HFFc6 (cell line): ENCODE measurements at places on chromosomes 5 and 9.
A peak's percentile ranks its signal among the peaks of the same experiment; 100 is the strongest.

DNA sequence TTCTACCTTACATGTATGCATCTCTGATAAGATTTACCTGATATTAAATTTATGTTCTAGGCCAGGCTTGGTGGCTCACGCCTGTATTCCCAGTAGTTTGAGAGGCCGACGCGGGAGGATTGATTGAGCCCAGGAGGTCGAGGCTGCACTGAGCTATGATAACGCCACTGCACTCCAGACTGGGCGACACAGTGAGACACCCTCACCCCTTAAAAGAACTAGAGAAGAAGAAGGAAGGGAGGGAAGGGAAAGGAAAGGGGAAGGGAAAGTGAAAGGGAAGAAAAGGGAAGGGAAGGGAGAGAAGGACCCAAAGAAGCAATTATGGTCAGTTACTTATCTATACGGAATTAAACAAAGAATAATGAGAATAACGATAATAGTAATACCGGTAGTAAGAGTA, 1.2 kb upstream of the RFK start:
- H3K27me3 ChIP-seq, result peaks cover 2% of the 10 kb centered on the region; the same call in 1 of the 2 replicates
- H3K4me3 ChIP-seq, result peak overlapping the region; percentile 92
- H3K36me3 ChIP-seq, result peaks cover 12% of the 10 kb centered on the region
- DNase-seq, result no peak

DNA sequence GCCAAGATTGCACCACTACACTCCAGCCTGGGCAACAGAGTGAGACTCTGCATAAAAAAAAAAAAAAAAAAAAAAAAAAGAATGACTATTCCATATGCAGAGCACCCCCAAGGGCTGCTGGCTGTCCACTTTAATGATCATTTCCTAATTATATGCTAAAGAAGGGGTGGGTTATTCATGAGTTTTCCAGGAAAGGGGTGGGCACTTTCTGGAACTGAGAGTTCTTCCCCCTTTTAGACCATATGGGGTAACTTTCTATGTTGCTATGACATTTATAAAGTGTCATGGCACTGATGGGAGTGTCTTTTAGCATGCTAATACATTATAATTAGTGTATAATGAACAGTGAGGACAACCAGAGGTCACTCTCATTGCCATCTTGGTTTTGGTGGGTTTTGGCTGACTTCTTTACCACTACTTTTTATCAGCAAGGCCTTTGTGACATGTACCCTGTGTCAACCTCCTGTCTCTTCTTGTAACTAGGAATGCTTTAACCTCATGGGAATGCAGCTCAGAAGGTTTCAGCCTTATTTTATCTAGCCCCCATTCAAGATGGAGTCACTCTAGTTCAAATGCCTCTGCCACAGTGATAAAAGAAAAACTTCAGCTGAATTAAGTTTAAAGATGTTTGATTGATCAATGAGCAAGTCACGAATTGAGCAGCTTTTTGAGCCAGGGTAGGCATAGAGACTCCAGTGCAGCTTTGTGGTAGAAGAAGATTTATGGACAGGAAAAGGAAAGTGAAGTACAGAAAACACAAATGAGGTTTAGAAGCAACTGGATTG, 7.1 kb upstream of the NANS start:
- H3K27me3 ChIP-seq, result peaks cover 3% of the 10 kb centered on the region; the same call in 1 of the 2 replicates
- no peak overlapping the region for H3K27ac ChIP-seq
- no peak overlapping the region for H3K4me3 ChIP-seq
- H3K4me1 ChIP-seq, result peaks cover 7% of the 10 kb centered on the region

DNA sequence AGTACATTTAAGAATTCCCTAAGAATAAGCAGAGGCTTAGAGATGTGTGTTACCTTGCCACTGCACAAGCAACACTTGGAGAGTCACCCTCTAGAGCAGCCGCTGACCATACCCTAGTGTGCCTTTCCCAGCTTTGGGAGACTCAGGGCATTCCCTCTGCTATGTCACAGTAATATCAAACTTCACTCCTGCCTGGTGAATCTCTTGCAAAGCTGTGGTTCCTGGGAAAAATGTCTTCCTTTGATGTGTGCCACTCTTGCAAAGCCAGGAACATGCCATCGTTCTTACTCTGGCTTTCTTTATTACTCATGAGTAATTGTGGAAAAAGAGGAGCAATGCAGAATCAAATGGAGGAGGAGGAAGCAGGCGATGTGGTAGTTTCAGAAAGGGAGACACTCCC, 173.2 kb downstream of the CCDC192 start:
- no peaks in the 10 kb centered on the region for H3K36me3 ChIP-seq
- H3K27ac ChIP-seq, result no peak overlapping the region
- peaks cover 14% of the 10 kb centered on the region; the same call in 1 of the 2 replicates for H3K4me1 ChIP-seq

DNA sequence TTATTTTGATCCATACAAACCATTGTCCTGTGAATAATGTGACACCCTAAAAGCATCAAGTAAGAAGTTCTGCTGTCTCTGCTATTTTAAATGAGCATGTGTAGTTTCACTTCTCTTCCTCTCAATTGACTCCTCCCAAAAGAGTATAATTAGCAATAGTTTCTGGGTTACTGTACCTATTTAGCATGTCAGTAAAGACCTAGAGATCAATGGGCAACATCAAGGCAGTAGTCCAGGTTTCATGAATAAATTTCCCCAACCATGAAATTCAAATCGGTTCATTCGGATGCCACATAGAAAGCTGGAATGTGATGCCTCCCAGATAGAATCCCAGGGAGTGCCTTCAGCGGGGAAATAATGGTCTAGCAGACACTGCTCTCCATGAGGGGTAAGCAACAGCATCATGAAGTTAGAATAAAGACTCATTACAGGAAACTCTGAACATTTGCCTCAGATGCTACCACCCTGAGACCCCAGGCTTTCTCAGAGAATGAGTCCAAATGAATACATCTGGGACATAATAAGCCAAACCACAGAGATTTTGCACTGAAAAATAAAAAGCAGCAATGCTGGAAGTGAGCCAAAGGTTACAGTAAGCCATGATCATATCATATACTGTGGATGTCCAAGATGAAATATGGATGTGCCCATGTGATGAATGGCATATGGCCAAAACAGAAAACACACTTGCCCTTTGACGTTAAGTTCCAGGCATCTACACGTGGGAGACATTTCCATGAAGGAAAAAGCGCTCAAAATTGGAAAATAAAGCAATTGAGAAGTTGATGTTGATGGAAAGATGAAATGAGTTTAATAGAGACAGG, 1107.0 kb upstream of the SEMA6A start:
- H3K4me3 ChIP-seq, result peak overlapping the region; percentile 44; the same call in 1 of the 2 replicates
- peaks cover 59% of the 10 kb centered on the region for H3K4me1 ChIP-seq

DNA sequence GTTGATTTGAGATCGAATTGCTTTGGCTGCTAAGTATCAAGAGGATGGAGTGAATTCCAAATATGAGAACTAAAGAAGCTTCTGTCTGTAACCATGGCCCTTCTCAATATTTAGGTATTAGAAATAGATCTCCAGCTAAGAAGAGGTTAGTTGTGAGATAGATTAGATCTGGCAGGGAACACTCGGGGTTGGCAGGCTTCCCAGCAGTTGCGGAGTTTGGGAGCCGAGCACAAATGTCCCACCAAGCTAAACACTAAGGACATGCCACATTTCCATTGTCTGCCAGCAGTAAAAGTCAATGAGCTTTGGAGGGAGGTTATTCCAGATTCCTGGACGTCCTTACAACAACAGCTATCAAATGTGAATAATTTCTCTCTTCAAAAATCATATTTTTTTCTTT, 85.8 kb downstream of the TAF11L14 start:
- no peak overlapping the region for H3K27ac ChIP-seq
- DNase-seq, result no peak
- H3K27me3 ChIP-seq, result peaks cover 2% of the 10 kb centered on the region; the same call in 1 of the 2 replicates
- no peaks in the 10 kb centered on the region for H3K36me3 ChIP-seq
- no peak overlapping the region for H3K4me3 ChIP-seq
- no peaks in the 10 kb centered on the region for H3K4me1 ChIP-seq

- 0 out of 2 replicates have a peak, but pooled peaks cover 5% of the 10 kb centered on the region for H3K4me1 ChIP-seq
- no peak for DNase-seq
- H3K27ac ChIP-seq, result no peak overlapping the region
Measured at GRCh38 chr9:132776268-132776667, 101.8 kb downstream of the AK8 start.

- no peak for DNase-seq
- peak overlapping the region; percentile 57; the same call in 1 of the 2 replicates for H3K4me3 ChIP-seq
- peaks cover 58% of the 10 kb centered on the region for H3K4me1 ChIP-seq
- no peaks in the 10 kb centered on the region; the same call in none of the 2 replicates for H3K27me3 ChIP-seq
- H3K36me3 ChIP-seq, result 0 out of 2 replicates have a peak, but pooled peaks cover 9% of the 10 kb centered on the region
Measured at GRCh38 chr9:129714511-129715061, 38.3 kb downstream of the PTGES start.

GRCh38 chr9:98903961-98904411, 39.7 kb upstream of the COL15A1 start:
- no peak overlapping the region for H3K27ac ChIP-seq
- peaks cover 36% of the 10 kb centered on the region for H3K4me1 ChIP-seq
- H3K36me3 ChIP-seq, result no peaks in the 10 kb centered on the region
- no peak for DNase-seq

DNA sequence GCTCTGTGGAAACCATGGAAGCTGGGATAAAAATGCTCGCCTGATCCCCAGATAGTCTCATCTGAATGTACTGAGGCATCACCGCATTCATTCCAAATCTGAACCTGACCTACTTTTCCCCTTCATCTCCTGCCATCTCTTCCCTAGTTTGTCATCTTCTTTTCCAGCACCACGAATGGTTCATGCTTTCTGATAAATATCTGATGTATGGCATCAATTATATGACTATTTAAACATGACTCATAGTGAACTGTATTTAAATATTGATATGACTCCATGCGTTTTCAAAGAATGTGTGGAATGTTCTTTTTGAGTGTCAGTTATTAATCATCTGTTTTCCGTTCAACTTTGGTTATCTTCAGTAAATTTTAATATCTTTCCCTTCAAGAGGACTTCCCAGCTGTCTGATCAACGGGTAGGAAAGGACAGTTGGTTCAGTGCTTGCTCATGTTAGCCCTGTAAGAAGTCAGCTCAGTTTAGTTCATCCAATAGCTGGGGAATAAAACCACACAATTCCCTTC, 21.1 kb downstream of the BASP1 start:
- H3K4me3 ChIP-seq, result peak overlapping the region; percentile 76
- peak; percentile 82 for DNase-seq
- H3K36me3 ChIP-seq, result peaks cover 33% of the 10 kb centered on the region
- H3K27ac ChIP-seq, result peak overlapping the region; percentile 89

DNA sequence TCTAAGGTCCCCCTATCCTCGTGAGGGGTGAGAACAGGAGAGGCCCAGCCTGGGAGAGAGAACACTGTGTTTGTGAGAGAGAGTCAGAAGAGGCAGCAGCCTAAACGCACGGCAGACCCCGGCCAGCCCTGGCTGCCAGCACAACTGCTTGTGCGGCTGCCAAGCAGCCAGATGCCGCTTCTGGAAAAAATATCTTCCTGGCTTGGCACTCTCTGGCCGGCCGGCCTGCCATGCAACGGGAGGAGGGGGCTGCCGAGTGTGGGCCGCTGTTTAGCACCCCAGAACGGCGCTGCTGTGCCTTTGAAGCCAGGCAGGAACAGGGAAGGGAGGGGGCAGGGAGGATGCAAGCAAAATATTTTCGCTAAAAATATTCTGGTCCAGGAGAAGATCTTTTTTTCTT, 105.0 kb downstream of the FGF18 start:
- H3K4me3 ChIP-seq, result no peak overlapping the region
- H3K36me3 ChIP-seq, result no peaks in the 10 kb centered on the region
- peaks cover 12% of the 10 kb centered on the region; the same call in 1 of the 2 replicates for H3K27me3 ChIP-seq
- H3K4me1 ChIP-seq, result peaks cover 25% of the 10 kb centered on the region
- no peak overlapping the region for H3K27ac ChIP-seq

- peak overlapping the region; percentile 6; the same call in 1 of the 2 replicates for H3K4me3 ChIP-seq
- peak; percentile 34 for DNase-seq
- no peaks in the 10 kb centered on the region for H3K36me3 ChIP-seq
- H3K27ac ChIP-seq, result no peak overlapping the region; the same call in 1 of the 2 replicates
- H3K4me1 ChIP-seq, result peaks cover 21% of the 10 kb centered on the region
Measured at GRCh38 chr5:123659495-123659894, 147.5 kb downstream of the CSNK1G3 start.

DNA sequence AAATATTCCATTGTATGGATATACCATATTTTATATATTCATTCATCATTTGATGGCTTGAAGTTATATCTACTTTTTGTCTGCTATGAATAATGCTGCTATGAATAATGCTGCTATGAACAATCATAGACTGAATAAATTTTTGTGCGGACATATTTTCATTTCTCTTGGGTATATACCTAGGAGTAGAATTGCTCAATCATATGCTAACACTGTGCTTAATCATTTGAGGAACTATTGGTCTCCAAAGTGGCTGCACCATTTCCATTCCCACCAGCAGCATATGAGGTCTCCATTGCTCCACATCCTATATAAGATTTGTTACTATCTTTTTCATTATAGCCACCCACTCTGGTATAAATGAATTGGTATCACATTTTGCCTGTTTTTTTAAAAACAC, 18.3 kb upstream of the TEK start:
- no peaks in the 10 kb centered on the region for H3K27me3 ChIP-seq
- peaks cover 82% of the 10 kb centered on the region for H3K4me1 ChIP-seq
- H3K4me3 ChIP-seq, result no peak overlapping the region
- H3K36me3 ChIP-seq, result no peaks in the 10 kb centered on the region
- H3K27ac ChIP-seq, result peak overlapping the region; percentile 98; the same call in 1 of the 2 replicates
- DNase-seq, result no peak

GRCh38 chr9:129932303-129933151, 97.3 kb downstream of the USP20 start:
- peak overlapping the region; percentile 78 for H3K27ac ChIP-seq
- no peak for DNase-seq
- H3K4me3 ChIP-seq, result peak overlapping the region; percentile 64
- no peaks in the 10 kb centered on the region for H3K36me3 ChIP-seq

- peaks cover 46% of the 10 kb centered on the region for H3K4me1 ChIP-seq
- peaks cover 24% of the 10 kb centered on the region for H3K36me3 ChIP-seq
- H3K27ac ChIP-seq, result no peak overlapping the region; the same call in 1 of the 2 replicates
- DNase-seq, result no peak
- H3K4me3 ChIP-seq, result no peak overlapping the region
Measured at GRCh38 chr9:125831616-125832015, 84.4 kb downstream of the PBX3 start.
